ENCODE measurements at places on chromosomes 2 and 18. TPM values are rescaled to one million over a fixed set of nuclear protein-coding genes. Genes with fewer than 3 reads are reported as not detected.

GRCh38 chr2:188788621-188789020 lies 185.6 kb upstream of the COL3A1 start:
- H3K27me3 ChIP-seq: no peaks in the 10 kb centered on the region
- DNase-seq: no peak
- peak overlapping the region; percentile 98 for H3K27ac ChIP-seq
- peaks cover 3% of the 10 kb centered on the region for H3K36me3 ChIP-seq

DNA sequence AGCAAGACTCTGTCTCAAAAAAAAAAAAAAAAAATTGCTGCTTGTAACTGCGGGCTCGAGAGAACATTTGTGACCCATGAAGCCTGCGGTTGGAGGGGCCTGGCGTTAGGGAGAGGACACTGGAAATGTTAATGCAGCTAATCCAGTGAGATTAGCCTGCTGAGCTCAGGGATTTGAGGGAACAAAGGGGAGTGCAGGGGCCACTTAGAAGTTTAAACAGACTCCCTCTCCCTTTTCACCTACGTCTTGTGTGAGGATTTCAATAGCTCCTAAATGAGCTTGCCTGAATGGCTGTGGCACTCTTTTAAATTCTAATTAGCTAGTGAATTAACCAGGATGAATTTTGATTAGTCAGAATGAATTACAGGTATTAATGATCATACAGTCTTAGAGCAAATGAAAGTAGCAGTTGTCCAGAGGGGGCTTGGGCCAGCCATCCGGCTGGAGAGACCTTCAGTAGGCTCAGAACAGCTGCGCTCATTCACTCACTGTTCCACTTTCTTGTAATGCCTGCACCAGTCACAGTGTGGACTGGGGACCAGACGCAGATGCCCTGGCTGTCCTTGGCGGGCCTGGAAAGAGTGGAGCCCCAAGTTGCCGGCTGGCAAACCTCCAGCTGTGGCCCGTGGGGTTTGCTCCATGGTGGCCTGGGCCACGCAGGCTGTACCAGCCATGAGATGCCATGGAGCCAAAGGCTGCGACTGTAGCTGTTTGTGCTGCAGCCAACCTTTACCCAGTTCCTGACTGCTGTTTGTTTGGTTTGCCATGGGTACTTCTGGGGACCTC lies 20.8 kb downstream of the LDLRAD4 start:
- no peaks in the 10 kb centered on the region for H3K36me3 ChIP-seq
- no peak overlapping the region for H3K27ac ChIP-seq
- H3K4me1 ChIP-seq: peaks cover 1% of the 10 kb centered on the region
- H3K27me3 ChIP-seq: peaks cover 18% of the 10 kb centered on the region

- peaks cover 23% of the 10 kb centered on the region for H3K4me1 ChIP-seq
- H3K4me3 ChIP-seq: peak overlapping the region; percentile 87
- H3K27me3 ChIP-seq: peaks cover 2% of the 10 kb centered on the region
- no peaks in the 10 kb centered on the region for H3K36me3 ChIP-seq
Measured at GRCh38 chr2:168346725-168347477, 99.5 kb upstream of the STK39 start.

The HOXD4 gene
- not detected for total RNA-seq

- no peak overlapping the region for H3K27ac ChIP-seq
- no peak for DNase-seq
- peaks cover 20% of the 10 kb centered on the region for H3K36me3 ChIP-seq
- H3K4me1 ChIP-seq: peaks cover 3% of the 10 kb centered on the region
Measured at GRCh38 chr2:32663864-32664263, 36.0 kb downstream of the TTC27 start.

The SALL3 gene
- not detected for total RNA-seq
